Kidney glomerular epithelial cell (primary cell): ENCODE measurements at places on chromosomes 1 and 21.

GRCh38 chr1:156959414-156959813 is 39.0 kb downstream of the LRRC71 start:
- peak; percentile 0 for DNase-seq

GRCh38 chr1:119871881-119872280 is 24.4 kb downstream of the ADAM30 start:
- DNase-seq = no peak

GRCh38 chr1:61007534-61008364 is 74.6 kb upstream of the NFIA start:
- DNase-seq = no peak

GRCh38 chr1:55131218-55131617 is 83.9 kb downstream of the USP24 start:
- no peak for DNase-seq

GRCh38 chr1:38028105-38028591 is 15.6 kb downstream of the UTP11 start:
- no peak for DNase-seq

- DNase-seq = no peak
Measured at GRCh38 chr1:18032172-18032859, 75.3 kb upstream of the IGSF21 start.

DNA sequence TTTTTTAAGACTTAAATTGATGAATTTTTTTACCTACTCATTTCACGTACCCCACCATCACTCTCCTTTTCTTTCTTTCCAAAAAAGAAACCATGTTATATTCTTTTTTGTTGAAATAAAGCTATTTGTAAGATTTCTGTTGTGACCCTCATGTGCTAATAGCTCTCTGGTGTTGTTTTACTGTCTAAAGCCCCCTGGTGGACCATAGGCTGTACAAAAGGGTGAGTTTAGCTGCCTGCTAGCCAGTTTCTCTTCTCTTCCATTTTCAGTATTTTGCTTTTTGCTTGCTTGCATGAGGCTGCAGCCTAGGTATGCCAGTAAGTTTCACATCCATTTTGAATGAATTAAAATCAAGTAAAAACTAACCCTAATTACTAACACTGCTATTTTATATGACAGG is 15.6 kb upstream of the VAMP3 start:
- no peak for DNase-seq

DNA sequence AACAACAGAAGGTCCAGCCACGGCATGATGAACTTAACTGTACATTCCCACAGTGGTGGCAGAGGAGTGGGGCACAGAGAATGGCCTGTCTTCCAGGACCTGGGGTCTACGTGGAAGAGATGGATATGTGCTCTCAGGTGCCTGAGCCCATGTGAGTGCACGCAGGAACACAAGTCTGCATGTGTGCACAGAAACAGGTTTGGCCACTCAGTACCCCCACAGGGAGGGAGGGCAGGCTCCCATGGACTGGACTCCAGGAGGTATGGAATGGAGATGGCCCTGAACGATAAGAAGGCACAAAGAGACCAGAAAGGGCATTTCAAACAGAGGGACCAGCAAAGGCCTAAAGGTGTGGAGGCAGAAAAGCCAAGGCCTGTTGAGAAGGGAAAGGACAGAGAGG is 10.8 kb downstream of the COL9A2 start:
- DNase-seq = no peak

DNA sequence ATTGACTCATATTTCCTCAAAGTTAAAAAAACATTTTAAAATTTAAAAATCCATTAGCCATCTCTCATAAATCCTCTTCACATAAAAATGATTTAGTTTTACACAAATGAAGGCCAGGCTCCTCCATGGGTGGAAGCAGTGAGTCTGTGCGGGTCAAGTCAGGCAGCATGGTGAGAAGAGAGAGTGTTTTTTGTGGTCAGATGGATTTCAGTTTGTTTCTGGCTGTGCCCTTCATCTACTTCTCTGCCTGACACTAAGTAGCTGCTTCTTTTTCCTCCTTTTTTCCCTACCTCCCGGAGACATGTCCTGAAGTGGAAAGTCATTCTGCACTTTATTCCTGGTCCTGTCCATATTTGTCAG is 10.3 kb downstream of the PLA2G4A start:
- no peak for DNase-seq

- DNase-seq = no peak
Measured at GRCh38 chr1:220741825-220742224, 6.3 kb upstream of the MTARC2 start.

DNA sequence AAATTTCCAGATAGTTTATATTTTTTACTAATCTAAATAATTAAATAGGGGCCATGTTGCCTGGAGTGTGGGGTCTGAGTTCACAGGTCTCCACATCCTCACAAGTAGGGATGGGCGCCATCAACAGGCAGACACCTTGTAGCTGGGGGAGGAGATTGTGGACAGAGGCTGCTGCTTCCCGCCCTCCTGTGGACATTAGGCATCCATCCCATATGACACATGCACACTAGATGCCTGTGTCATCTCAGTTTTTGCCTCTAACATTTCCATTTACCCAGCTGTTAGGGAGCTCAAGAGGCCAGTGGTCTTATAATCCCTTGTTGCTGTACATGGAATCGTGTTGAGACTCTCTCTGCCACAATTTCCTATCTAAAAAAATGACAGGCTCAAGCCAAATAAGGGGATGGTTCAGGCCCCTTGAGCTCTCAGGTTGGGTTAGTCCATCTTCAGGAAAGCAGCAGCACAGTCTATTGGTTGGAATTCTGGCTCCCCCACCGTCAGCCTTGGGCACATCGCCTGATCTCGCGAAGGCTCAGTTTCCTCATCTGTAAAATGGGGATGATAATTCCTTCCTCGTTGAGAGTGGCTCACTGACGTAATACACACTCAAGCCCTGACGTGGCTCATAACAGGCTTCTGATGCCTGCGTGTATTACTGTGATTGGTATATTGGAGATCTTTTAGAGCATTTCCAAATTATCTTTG is 13.6 kb downstream of the LHX4 start:
- no peak for DNase-seq

- peak; percentile 98 for DNase-seq
Measured at GRCh38 chr1:225508538-225509375, 80.9 kb upstream of the LBR start.

DNA sequence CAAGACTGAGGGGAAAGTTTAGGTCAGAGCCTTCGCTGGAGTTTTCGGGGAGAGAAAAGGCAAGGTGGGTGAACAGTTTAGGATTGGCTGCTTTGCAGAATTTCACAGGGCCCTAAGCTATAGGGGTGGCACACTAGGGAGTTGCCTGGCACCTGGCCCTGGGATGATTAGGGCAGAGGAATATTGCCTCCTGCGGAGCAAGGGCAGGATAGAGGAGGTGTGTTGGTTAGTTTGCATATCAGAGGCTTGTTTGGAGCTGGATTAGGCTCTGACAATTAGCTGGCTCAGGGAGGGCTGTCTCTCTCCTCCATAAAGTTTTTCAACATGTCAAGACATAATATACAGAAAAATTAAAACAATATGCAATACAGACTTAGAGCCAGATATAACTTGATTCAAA is 436.4 kb downstream of the DISC1 start:
- DNase-seq = no peak

GRCh38 chr1:157829711-157830110 is 9.8 kb upstream of the FCRL1 start:
- DNase-seq = no peak

DNA sequence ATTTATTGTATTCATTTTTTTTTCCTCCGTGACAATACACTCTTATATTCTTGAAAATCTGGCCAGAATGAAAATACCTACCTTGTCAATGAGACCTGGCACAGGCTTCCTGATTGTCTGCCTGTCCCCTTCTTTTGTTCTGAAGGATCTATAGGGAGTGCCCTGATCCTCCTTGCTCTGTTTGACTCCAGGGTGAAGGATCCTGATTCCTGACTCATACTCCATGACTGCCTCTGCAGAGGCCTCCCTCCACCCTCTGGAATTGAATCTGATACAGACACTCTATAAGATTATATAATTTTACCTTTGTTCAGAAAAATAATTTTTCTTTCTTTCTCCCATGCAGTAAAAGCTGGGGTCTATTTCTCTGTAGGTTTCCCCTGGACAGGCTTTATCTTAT is 116.2 kb downstream of the HMCN1 start:
- peak; percentile 23 for DNase-seq

- DNase-seq = no peak
Measured at GRCh38 chr21:41435706-41436105, 9.7 kb downstream of the MX1 start.

DNA sequence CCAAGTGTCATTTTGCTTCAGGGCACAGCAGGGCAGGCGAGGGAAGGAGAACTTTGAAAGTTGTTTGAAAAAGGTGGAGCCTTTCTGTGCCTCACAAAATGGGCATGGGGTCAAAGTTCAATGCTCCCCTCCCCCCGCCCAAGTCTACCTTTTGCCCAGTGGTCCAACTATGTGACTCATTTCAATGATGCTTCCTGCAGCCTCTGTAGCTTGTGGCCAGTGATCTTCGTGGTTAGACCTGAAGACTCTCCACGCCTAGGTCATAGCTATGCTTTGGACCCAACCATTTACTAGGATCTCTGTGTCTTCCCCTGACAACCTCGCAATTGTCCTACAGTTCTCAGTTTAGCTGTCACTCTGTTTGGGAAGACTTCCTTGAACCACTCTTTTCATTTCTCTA is 280.3 kb upstream of the GJB5 start:
- no peak for DNase-seq

DNA sequence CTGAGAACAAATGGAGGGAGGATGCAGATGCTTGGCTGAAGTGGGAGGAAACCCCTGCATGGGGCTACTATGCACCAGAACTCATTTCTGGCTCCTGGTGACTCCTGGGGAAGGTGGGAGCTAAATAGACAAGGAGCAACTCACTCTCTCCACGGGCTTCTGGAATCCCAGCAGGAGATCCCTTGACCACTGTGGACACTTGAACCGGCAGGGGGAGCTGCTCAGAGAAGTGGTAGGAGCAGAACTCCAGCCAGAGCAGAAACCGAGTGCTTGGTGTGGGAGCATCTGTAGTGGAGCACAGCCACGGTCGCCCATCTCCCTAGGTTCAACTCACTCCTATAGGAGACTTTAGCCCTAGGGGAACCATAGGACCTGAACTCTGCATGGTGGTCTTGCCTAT is 205.6 kb upstream of the GJB5 start:
- DNase-seq = no peak
